ENCODE measurements at places on chromosomes 3 and 15. TPM values are rescaled to one million over a fixed set of nuclear protein-coding genes. Genes with fewer than 3 reads are reported as not detected.

- no peak overlapping the region for H3K27ac ChIP-seq
- no peak overlapping the region for H3K4me3 ChIP-seq
- DNase-seq = no peak
- H3K4me1 ChIP-seq = no peaks in the 10 kb centered on the region
- H3K27me3 ChIP-seq = peaks cover 26% of the 10 kb centered on the region
- no peaks in the 10 kb centered on the region for H3K36me3 ChIP-seq
Measured at GRCh38 chr3:150936693-150937092, 31.5 kb upstream of the MINDY4B start.

Gene DAZL
- total RNA-seq = not detected

- H3K27ac ChIP-seq = no peak overlapping the region
- DNase-seq = no peak
- no peaks in the 10 kb centered on the region for H3K36me3 ChIP-seq
- H3K4me3 ChIP-seq = no peak overlapping the region
- no peaks in the 10 kb centered on the region for H3K27me3 ChIP-seq
- H3K4me1 ChIP-seq = no peaks in the 10 kb centered on the region
Measured at GRCh38 chr15:60801395-60801794, 322.5 kb upstream of the ICE2 start.

DNA sequence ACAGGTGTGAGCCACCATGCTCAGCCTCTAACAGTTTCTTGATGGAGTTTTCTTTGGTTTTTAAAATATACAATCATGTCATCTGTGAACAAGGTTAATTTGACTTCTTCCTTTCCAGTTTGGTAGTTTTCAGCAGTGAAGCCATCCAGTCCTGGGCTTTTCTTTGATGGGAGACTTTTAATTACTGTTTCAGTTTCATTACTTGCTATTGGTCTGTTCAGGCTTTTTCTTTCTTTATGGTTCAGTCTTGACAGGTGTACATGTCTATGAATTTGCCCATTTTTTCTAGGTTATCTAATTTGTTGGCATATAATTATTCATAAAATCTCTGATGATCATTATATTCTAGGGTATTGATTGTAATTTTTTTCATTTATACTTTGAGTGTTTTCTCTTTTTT is 36.8 kb downstream of the PFN2 start:
- DNase-seq = no peak
- no peaks in the 10 kb centered on the region for H3K36me3 ChIP-seq
- H3K4me3 ChIP-seq = no peak overlapping the region
- peaks cover 5% of the 10 kb centered on the region for H3K4me1 ChIP-seq
- H3K27me3 ChIP-seq = no peaks in the 10 kb centered on the region
- no peak overlapping the region for H3K27ac ChIP-seq
